NCI-H510A (cell line): ENCODE measurements at places on chromosomes 1 and 21.

- DNase-seq = peak; percentile 31
Observed at GRCh38 chr1:41915786-41916571, 2.7 kb downstream of the HIVEP3 start.

GRCh38 chr1:118914379-118915161 lies 73.6 kb downstream of the TBX15 start:
- no peak for DNase-seq

GRCh38 chr1:152313970-152314369 lies 11.1 kb downstream of the FLG start:
- no peak for DNase-seq

DNA sequence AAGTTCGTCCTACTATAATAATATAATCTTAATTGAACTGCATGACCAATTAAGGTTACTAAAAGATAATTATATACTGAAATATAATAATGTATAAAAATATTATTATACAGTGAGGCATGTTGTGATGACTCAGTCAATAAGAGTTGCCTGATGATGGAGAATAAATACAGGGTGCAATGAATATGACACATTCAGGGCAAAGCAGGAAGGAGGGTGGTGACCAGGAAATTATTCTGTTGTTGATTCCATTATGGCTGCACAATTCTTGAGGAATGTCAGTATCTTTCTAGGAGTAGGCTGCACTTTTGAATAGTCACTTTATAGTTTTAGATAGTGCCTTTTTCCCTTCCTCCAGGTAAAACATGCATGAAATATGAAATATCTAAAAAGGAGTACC lies 46.4 kb upstream of the RGS21 start:
- no peak for DNase-seq

- no peak for DNase-seq
Observed at GRCh38 chr1:210541680-210542358, 213.1 kb downstream of the HHAT start.

DNA sequence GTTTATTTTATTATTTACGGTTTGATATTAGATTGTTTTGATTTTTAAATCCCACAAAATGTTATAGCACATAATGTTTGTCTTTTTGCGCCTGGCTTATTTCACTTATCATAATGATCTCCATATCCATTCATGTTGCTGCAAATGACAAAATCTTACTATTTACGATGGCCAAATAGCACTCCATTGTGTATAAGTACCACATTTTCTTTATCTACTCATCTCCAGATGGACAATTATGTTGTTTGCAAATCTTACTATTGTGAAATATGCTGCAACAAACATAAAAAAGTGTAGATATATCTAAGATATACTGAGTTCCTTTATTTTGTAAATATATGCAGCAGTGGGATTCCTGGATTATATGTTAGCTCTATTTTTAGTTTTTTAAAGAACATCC lies 1568.3 kb downstream of the AMY1C start:
- DNase-seq = no peak
